CD4-positive, alpha-beta T cell treated with Interleukin-2 at 100 ng/mL for 4 hours (primary cell): ENCODE measurements at places on chromosomes 16 and 17.

DNA sequence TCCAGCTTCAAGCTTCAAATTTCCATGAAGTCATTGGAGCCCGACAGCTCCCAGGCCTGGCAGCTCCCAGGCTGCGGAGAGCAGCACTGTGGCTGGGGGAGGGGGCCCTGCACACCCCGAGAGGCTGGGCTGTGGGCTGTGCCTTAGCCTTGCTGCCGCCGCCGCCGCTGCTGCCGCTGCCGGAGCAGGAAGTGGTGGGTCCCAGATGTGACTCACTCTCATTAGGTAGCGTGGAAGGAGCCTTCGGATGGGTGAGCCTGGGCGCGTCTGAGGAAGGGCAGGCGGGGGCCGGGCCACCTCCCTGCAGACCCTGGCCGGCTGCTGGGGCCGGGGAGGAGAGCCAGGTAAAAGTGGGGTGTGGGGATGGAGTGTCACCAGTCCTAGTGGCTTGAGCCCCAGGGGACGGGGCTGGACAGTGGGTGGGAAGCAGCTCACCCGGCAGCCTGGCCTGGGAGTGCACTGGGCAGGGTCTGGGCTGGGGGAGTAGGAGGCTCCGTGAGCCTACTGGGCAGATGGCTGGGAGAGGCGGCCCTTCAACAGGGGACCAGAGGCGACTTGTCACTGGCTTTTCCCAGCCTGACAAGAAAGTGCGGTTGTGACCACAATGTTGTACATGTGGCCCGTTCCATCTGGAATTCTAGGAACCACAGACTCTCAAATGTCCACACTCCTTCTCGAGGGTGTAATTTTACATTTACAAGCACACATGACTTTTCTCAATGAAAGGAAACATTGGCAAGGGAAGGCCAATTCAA lies at the start of gene ADCY7:
ADCY7 (plus strand) TSS at position 215 of the 755 bp plus-strand sequence. CDS start 21,629 bp downstream, outside the sequence.
- DNase-seq, result peak; percentile 89

DNA sequence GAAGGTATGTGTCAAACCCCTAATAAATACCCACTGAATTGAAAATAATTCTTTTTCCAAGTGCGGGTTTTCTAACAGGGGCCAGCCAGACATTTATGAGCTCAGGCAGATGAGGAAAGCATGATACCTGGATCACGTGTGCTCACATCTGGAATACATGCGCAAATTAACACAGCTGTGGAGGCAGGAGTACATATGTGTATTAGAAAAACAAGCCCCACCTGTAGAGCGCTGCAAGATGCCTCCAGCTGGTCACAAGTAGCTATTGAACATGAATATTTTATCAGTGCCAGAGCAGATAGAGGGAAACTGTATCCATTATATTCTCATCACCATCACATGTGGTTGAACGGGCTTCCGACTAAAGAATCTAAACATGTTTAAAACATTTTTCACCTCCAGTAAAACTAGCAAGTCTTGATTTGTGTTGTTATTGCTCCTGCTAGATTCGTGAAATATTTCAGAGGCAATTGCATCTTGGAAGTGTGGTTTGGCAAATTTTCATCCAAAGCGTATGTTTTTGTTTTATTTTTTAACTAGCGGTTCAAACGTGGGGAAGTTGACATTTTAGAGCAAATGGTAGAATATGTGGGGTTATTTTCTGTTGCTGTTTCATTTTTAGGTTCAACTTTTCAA lies 482.8 kb downstream of the CDH13 start:
- DNase-seq, result no peak

- no peak for DNase-seq
Measured at GRCh38 chr16:75181630-75182029, 25.3 kb downstream of the CTRB2 start.

GRCh38 chr16:87230571-87230970 lies 86.6 kb downstream of the C16orf95 start:
- DNase-seq, result no peak

- no peak for DNase-seq
Measured at GRCh38 chr17:68599091-68599490, 2.1 kb downstream of the FAM20A start.

GRCh38 chr16:69852815-69853214 lies 90.7 kb downstream of the WWP2 start:
- DNase-seq, result no peak

DNA sequence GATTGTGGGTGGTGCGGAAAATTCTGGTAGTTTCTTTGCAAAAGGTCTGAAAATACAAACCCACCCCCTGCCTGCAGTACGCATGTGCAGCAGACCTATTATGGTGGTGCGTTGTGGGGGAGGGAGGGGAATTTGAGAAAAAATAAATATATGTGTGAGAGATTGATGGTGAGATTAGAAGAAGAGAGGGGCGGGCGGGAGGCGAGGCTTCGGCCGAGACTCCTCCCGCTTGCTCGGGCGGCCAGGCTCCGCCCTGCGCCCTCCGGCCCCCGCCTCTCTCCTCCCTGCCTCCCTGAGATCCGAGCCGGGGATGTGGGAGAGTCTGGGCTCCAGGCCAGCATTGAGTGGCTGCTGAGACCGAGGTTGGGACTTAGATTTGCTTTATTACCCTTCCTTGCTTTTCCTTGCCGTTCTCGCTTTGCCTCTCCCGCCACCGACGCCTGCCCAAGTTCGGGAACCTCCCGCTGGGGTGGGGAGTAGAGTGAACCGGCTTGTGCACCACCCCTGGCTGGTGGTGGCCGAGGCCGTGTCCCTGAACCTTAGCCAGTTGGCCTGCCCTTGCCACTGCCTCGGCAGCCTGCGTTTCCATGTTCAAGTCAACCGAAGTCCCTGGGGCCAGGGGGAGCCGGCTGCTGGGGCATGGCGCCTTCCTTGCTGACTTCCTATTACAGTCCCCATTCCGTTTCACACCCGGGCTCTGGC lies 956 bp upstream of the CHD3 start:
- DNase-seq, result peak; percentile 96

DNA sequence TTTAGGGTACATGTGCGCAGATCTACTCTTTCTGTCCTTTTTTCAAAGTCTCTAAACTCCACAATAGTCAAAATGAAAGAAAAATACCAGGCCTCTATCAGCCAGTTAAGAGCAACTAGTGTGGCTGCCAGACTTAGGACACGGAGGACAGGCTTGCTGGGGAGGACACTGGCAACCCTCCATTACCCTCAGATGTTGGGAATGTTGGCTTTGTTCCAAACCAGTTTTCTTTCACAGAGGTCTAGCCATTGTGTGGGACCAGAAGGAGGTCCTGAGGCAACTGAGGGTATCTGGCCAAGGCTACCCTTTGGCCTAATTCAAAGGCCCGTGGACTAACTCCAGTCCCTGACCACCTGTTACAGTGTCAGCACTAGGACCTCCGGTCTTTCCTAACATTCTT lies 51.2 kb upstream of the MED9 start:
- DNase-seq, result no peak
